Germinal center (tissue), 1 donor: ENCODE measurements at places on chromosomes 1 and 21.
A peak's percentile ranks its signal among the peaks of the same experiment; 100 is the strongest.

- no peak for DNase-seq
Measured at GRCh38 chr1:94178901-94179300, 58.0 kb upstream of the ABCA4 start.

- no peak for DNase-seq
Measured at GRCh38 chr1:94633051-94633450, 91.5 kb upstream of the F3 start.

DNA sequence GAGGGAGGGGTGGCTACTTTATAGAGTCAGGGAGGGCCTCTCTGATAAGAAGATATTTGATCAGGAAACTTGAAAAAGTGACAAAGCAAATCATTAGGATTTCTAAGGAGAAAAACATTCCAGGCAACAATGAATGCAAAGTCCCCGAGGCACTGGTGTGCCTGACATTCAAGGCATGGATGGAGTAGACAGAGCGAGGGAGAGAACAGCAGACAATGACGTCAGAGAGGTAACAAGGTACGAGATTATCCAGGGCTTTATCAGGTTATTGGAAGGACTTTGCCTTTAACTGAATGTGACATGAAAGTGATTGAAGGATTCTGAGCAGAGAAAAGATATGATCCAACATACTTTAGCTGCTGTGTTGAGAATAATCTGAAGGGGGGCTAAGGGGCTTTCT lies 72.4 kb upstream of the GNG4 start:
- DNase-seq, result no peak

- DNase-seq, result no peak
Measured at GRCh38 chr21:31556662-31557061, 102.8 kb upstream of the SOD1 start.

DNA sequence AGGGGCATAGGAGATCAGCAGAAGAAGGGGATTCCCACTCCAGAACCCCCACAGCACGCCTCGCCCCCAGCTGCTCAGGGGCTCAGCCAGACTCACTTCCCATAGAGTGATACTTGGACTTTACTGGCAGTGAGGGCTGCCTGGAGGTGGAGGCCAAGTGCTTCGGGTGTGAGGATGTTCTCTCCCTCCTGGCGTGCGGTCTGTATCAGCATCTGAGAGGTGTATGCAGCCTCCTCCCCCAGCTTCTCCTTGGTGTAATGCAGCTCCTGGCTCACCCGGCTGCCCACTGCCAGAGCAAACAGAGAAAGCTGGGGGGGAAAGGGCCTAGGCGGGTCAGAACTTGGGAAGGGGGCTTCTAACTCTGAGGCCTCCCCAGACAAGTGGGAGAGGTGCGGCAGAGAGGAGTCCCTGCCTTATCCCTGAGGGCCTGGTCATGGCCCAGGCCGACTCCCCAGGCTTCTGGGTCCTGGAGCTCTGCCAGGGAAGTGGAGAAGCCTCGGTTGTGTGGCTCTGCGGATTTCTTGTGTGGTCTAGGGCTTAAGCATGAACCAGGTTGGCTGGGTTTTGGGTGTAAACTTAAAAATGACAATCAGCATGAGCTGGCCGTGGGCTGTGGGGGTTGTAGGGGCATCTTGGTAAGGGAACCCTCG lies 10.9 kb downstream of the PTCH2 start:
- no peak for DNase-seq

DNA sequence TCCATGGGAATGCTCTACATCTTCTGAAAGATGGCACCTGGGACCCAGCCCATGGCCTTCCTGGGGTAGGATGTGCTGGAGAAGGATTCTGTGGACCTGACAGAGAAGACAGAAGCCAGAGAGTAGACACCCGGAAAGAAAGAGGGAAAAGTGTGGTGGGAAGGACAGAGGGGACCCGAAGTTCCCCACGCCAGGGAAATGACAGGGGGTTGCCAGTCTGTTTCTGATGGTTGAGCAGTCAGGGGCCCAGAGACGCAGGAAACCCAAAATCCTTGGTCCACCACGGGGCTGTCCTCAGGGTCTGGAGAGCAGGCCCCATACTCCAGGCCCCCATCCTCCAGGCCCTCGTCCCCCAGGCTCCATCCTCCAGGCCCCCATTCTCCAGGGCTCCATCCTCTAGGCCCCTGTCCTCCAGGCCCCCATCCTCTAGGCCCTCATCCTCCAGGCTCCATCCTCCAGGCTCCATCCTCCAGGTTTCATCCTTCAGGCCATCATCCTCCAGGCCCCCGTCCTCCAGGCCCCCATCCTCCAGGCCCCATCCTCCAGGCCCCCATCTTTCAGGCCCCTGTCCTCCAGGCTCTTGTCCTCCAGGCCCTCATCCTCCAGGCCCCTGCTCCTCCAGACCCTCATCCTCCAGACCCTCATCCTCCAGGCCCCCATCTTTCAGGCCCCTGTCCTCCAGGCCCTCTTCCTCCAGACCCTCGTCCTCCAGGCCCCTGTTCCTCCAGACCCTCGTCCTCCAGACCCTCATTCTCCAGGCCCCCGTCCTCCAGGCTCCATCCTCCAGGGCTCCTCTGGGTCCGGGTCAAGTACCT lies 1.0 kb upstream of the TFF2 start:
- DNase-seq, result no peak

GRCh38 chr21:35348686-35349085 lies 299.6 kb upstream of the RUNX1 start:
- no peak for DNase-seq

DNA sequence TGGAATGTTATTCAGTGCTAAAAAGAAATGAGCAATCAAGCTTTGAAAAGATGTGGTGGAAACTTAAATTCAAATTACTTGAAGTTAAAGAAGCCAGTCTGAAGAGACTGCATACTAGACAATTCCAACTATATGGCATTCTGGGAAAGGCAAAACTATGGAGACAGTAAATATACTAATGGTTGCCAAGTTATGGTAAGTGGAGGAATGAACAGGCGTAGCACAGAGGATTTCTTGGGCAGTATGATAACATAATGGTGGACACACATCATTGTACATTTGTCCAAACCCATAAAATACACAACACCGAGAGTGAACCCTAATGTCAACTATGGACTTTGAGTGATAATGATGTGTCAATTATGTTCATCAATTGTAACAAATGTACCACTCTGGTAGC lies 21.1 kb upstream of the SELP start:
- no peak for DNase-seq

DNA sequence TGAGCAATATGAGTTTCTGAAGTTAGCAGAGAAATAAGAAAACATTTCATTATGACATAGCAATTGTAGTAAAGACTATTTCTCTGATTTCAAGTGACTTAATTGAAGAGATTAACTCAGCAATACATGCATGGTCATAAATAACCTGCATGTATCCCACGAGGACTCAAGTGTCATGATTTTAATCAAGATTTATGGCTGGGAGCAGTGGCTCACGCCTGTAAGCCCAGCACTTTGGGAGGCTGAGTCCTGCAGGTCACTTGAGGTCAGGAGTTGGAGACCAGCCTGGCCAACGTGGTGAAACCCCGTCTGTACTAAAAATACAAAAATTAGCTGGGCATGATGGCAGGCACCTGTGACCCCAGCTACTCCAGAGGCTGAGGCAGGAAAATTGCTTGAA lies 311.9 kb upstream of the PLD5 start:
- DNase-seq, result no peak

GRCh38 chr1:172642970-172643369 lies 15.9 kb upstream of the FASLG start:
- no peak for DNase-seq

DNA sequence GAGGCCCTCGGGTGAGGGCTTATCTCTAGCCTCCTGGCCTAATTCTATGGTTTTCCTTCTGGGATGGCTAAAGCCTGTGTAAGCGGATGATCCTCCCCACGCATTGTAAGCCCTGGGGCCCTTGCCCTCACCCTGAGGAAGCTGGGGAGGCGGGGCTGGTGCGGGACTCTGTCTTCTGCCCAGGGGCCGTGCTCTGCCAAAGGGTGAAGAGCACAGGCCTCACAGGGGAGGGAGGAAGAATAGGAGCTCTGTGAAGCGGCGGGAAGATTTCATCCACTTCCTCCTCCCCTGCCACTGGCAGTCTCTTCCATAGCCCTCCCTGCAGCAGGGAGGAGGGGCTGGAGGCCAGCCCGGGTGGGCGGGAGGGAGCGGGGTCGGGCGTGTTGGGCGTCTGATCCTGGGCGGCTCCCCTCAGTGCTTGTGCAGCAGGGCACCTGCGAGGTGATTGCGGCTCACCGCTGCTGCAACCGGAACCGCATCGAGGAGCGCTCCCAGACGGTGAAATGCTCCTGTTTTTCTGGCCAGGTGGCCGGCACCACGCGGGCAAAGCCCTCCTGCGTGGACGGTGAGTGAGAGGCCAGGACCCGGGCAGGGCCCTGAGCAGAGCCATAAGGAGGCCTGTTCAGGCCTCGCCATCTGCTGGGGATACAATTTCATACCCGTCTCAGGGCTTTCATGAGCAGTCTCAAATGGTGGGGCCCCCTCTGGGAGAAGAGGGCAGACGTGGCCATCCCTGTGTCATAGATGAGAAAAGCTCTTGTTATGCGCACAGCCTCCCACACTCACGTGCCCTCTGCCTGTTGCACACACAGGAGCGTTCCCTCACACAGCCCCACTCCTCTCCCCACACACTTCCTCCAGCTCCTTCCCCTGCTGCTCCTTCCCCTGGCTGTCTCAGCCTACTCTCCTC lies 7.7 kb upstream of the PPM1J start:
- no peak for DNase-seq

GRCh38 chr1:218394416-218394815 lies 49.3 kb downstream of the TGFB2 start:
- DNase-seq, result no peak

GRCh38 chr1:14180738-14181137 lies 417.7 kb upstream of the KAZN start:
- DNase-seq, result no peak

DNA sequence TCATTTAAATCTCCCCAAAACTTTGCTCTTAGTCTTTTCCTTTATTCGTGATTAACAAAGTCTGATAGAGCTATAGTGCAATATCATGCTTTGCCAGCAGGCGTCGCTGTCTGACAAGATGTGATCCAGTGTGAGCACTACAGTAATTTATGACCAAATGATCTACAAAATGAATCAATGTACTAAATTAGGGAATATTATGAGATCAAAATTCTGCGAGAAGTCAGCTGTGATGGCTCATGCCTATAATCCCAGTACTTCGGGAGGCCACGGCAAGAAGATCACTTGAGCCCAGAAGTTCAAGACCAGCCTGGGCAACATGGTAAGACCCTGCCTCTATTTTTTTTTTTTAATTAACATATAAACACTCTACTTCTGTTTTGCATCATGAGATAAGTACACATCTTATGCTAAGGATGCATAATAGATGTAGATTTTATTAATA lies 3.6 kb upstream of the SPSB1 start:
- DNase-seq, result peak; percentile 49

DNA sequence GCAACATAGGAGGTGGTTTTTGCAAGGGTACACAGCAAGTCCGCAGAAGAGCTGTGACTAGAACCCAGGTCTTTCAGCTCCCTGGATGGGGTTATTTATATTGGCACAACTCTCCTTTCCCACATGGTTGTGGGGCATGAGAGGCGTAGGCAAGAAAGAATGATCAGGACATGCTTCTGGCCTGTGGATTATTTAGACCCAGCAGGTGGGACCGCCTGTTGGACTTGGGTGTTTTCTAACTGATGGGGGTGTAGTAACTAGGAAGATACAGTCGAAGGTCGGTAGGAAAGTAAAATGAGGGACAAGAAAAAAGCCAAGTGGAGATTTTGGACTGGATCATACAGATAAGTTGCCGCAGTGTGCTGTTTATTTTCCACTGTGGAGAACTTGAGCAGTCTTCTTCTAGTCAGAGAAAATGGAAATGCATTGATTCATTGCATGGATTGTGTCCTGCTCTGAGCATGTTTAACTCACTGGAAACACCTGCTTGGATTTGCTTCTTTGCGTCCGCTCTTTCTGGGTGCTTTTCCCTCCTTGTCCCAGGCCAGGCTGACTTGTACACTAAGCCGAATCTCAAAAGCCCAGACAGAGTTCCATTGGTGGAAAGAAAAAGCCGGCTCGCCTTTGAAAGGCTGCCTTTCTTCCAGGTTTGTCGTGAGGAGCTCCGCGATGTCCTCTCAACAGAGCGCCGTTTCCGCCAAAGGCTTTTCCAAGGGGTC lies 592 bp downstream of the CRCT1 start:
- DNase-seq, result no peak

GRCh38 chr1:43334453-43335205 lies 3.0 kb upstream of the MPL start:
- DNase-seq, result no peak

DNA sequence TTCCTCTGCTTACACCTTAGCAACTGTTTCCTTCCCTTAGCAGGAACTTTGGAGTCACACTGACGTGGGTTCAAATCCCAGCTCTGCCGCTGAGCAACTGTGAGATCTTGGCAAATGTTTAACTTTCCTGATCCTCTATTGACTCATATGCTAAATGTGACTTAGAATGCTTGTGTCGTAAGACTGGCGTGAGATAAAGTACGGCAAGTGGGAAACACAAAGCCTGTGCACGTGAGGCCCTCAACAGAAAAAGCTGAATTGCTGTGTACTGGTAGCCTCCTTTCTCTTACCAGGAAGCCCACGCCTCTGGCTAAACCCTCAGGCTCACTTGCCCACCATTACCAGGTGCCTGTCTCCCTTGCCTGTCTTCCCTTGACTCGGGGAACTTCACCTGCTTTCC lies 135.4 kb upstream of the TNR start:
- DNase-seq, result no peak
